ENCODE measurements at places on chromosomes 12 and 14.

- DNase-seq: peak; percentile 47
These were observed 15.2 kb upstream of the CLIP1 start for GRCh38 chr12:122437656-122438121.

DNA sequence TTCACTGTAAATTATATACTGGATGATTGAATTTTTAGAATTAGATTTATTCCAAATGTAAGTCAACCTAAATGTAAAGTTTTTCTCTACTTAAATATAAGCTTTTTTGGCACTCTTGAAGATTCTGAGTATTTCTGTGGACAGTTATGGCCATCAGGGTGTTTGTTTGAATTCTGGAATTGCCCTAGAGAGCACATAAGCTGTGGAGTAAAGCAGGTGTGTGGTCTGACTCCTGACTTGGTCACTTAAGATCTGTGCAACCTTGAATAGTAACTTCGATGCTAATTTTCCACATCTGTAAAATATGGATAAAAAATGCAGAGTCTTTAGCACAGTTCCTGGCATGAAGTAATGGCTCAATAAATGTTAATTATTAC is 64.4 kb downstream of the FUT8 start:
- no peak for DNase-seq

- DNase-seq: no peak
These were observed 3.6 kb downstream of the PELI2 start for GRCh38 chr14:56121816-56122215.

GRCh38 chr12:7642876-7643309 is 22.8 kb downstream of the APOBEC1 start:
- DNase-seq: no peak
